ENCODE measurements at places on chromosomes 7 and 10.

DNA sequence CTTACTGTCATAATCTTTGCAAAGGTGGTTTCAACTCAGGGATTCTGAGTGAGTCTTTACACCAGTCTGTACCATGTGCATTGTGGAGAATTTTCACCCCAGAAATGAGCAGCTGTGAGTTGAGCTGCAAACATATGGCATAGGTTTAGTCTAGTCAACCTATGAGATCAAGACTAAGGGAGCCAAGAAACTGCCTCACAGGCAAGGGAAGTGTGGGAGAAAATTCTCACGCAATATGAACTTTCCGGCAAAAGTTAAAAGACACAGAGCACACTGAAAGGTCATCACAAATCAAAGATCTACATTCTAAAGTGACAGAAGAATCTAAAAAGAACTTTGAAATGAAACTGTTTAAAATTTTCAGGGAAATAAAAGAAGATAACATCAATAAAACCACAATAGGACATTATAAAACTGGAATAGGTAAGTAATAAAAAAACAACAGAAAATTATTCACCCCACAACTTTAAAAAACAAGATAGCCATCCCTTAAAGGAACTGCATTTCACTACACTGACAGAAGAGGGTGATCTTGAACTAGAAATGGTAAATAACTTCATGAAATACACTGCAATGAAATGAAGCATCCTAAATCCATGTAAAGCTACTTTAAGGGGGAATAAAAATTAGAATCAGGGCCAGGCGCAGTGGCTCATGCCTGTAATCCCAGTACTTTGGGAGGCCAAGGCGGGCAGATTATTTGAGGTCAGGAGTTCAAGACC lies 63.5 kb downstream of the LGI1 start:
- no peak for DNase-seq

DNA sequence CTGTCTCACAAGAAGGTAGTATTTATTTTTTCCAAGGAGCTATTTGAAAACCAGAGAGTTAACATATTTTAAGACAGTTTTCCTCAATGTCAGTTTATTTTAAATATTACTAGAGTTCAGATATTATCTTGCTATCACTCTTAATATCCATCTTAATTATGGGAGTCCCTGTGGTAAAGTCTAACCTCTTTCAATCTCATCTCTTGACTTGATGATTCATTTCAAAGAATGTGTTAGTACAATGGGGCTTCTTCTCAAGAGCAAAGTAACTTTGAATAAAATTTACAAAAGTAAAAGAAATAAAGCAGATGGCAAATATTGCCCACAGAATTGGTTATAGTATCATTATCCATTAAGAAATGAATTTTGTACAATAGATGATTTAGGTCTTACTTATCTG lies 731.1 kb upstream of the C7orf33 start:
- no peak for DNase-seq

DNA sequence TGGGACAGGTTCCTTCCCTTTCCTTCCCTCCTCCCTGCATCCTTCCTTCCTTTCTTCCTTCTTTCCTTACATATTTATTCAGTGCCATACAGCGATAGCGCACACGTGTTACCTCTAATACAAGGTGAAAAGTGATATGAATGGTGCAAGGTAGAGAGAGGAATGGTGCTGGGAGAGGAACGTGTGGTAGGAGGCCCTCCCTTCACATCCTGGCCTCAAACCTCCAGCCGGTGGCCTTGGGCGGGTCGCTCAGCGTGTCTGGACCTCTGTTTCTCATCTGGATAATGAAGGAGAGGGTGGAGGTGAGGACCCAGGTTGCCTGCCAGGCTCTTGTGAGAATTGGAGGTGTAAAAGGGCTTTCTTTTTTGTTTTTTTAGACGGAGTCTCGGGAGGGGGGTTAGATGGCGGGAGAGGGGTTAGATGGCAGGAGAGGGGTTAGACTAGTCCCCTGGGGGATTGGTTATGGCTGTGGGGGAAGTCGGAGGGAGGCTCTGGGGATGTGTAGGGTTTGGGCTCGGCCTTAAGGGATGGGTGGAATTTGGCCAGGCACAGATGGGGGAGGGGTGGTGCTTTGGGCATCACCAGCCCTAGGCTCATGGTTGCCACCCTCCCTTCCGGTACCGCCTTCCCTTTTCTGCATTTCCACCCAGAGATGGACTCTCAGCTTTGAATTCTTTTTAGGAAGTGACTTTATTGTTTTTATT lies 14.9 kb downstream of the CHST3 start:
- no peak for DNase-seq

DNA sequence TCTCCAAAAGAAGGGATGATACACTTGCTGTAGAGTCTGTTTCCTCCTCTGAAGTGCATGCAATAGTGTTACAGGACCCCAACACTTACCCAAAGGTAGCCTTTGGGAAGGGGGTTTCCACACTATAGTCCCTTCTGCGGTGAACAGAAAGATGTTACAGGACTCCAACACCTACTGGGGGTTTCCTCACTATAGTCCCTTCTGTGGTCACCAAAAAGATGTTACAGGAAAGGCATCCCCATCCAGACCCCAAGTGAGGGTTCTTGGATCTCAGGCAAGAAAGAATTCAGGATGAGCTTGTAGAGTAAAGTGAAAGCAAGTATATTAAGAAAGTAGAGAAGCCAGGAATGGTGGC lies 69.2 kb upstream of the PIK3CG start:
- no peak for DNase-seq

DNA sequence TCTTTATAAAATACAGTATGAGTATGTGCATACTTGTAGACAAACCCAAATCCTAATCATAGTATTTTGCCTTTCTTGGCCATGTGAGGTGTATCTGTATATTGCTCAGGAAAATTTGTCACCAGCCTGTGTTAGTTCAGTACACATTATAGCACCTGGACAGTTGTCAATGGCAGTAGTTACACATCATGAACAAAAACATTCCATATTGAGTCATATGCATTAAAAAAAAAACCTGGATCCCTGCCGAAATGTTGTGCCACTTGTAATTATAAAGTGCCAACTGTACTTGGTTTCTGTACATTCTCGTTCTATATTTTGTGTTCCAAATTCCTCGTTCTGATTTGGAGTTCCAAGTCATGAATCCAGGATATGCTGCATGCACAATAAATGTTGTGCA lies 410.4 kb downstream of the INHBA start:
- DNase-seq, result no peak

DNA sequence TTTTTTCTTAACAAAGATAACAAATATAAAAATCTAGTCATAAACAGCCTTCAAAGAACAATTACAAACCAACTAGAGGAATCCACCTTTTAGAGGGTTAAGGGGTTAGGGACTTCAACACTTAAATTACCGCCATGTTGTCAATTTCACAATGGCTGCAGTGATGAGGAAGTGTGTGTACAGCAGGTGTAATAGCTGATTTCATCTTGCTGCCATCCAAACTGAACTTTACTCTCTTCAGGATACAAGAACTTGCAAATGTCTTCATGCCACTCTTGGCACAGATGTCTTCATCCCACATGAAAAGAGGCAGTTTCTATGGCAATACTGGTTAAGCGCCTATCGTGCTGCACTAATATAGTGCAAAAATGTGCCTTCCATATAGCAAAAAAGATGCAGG lies 401.0 kb downstream of the PHF14 start:
- DNase-seq, result no peak

GRCh38 chr7:7210475-7211237 lies 28.3 kb downstream of the C1GALT1 start:
- DNase-seq, result no peak

DNA sequence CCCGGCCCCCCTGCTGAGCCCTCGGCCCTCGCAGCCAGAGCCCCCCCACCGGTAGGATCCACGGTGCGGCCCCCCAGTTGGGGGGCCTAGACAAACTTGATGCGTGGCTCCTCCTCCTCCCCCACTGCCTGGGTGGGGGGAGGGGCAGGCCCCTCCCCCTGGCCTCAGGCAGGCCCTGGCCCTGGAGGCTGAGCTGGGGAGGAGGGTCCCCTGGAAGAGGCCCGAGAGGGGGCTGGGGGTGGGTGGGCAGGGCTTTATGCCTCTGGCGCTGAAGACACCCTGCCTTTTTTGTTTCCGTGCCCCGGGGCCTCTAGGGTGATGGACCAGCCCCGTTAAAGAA lies 3.7 kb downstream of the VPS37D start:
- no peak for DNase-seq

DNA sequence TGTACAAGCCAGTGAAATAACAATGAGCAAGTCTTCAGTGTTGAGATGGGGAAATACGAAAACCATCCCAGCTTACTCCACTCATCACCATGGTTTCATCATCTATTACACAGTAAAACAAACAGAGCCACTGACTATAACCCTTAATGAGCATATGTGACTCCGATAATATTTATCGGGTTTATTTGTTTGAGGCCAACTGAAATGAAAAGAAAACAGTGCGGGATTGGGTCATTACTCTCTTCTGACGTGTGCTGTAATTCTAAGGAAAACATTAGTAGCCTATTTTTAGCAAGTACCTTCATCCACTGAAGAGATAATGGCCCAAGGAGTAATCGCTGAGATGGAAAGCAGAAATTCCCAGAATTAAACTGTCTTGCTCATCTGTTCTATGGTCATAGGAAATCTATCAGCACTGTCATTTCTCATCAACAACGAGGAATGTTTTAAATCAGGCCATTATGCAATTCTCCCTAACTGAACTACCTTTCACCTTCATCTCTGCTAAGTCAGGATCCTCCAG lies 716.5 kb downstream of the INHBA start:
- DNase-seq, result no peak

DNA sequence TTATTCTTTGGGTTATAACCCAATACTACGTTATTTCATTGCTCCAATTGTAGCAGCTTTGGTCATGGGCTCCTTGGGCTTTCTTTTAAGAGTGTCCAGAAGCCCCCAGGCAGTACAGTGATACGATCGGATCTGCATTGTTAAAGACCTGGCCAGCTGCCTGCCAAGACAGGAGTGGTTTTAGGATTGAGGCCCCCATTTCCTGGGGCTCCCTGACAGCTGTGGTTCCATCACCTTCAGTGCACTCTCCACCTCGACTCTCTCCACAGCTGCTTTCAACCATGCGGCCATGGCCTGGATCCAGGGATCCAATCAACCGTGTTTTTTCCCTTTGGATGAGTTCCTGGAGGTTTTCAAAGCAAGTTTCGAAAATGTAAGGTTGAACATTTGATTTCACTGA lies 123.4 kb upstream of the BTBD16 start:
- DNase-seq, result no peak

GRCh38 chr7:114919587-114919986 lies 2.3 kb upstream of the MDFIC start:
- no peak for DNase-seq

DNA sequence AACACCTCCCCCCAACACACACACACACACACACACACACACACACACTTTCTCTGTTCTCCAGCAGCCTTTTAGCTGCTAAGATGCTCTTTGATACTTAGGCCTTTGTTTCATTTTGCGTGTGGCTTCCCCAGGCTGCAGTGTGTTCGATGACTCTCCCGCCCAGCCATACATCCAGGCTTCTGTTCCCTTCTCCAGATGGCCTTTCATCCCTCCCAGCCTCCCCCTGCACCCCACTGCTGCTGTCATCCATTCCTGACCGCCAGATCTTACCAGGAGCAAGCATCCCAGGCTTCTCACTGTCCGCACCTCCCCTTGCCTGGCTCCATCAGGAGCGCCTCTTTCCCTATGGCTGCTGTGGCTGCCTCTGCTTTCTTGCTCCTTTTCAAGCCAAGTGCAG lies 77.8 kb upstream of the PPIF start:
- DNase-seq, result no peak

DNA sequence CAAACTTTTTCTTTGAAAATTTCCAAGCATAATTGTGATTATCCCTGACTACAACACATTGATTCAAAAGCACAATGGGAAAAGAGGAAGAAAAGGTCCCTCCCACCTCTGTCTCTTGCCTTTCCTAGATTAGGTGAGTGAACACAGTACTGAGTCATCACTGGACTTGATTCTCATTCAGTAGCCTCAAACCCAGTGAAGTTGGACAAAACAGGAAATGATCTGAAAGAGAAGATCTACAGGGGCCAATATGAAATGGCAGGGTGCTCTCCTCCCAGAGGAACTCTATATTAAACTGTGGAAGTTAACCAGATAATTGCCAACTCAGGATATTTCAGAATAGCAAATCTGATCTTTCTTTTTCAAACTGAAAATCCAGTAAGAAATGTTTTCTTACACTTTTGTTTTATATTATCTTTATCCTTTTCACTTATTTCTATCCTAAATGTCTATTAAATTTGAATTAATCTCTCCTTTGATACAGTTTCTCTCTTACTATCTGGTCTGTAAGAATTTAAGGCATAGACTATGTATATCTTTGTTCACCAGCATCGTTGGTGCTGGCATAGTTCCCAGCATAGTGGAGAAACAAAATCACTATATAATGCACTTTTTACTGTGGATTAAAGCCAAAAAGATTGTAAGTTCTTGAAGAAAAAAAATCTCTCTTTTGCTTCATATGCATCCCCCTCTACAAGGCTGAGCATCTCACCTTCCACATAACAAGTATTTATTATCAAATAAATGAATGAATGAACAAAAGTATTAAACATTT lies 41.4 kb upstream of the IKZF1 start:
- no peak for DNase-seq

DNA sequence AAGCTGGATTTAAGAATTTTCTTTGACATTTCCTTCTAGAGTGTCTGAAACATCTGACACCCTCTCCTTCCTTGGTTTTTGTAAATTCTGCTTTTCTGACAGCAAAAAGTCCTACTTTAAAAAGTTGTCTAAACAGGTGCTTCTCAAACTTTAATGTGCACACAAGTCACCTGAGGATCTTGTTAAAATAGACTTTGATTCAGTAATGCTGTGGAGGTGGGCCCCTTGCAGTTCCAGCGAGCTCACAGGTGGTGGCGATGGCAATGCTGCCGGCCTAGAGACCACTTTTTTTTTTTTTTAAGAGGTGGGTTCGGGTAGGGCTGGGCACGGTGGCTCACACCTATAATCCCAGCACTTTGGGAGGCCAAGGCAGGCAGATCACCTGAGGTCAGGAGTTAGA lies 77.1 kb downstream of the ABCC2 start:
- no peak for DNase-seq

DNA sequence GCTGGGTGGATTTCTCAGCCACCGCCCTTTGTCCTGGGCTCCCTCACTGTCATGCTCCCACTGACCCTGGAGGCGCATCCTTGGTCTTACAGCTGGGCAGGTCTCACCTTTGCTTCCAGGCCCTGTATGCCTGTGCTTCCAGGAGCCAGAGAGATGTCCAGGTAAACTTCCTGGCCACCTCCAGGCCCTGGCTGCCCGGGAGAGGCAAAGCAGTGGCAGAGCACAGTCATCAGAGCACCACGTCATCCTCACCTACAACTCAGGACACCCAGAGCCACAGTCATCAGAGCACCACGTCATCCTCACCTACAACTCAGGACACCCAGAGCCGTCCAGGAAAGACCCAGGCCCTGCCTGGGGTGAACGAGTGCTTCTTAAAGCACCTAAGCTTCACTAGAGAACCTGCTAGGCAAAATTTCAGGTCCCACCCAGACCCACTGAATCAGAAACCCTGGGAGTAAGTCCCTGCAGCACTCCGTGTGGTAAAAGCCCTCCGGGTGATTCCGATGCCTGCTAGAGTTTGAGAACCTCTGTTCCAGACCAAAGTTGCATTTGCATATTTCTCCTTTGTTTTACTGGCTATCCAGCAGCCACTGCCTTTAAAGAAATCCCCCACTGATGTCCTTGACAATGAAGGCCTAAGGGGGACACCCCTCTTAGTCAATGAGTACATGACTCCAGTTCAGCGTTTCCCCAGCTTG lies 62.3 kb downstream of the DLG5 start:
- no peak for DNase-seq
